ENCODE measurements at places on chromosomes 12 and 14.

GRCh38 chr12:8871068-8871467 is 43.2 kb upstream of the PHC1 start:
- DNase-seq: no peak

DNA sequence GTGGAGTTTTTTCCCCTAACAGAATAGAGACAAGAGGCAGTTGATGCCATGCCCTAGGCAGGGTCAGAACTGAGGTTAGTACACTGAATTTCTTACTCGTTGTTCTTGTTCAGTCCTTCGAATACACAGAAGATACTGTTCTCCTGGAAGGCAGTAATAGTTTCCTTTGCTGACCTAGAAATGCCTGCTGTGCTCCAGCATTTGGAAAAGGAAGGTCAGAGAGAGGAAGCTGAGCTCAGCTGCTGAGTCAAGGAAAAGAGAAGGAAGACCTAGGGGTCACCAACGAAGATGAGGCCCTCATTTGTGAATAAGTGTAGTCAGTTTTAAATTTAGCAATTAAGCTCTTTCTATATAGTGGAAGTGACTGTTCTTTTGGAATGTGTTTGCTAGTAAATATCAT is 100.1 kb downstream of the CRADD start:
- no peak for DNase-seq

DNA sequence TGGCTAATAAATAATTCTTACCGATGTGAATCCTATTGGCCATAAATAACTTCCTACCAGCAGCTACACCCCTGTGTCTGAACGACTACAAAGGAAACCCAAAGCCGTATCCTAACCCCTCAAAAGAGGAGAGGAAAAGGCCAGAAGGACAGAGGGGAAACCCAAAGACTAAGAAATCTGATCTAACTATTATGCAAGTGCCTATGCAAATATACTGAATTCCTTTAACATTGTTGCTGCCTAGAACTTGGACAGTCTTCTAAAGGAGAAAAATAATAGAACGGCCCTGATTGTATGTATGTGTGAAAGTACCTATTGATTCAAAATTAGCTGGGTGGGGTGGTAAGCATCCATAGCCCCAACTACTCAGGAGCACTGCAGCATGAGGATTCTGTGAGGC is 997 bp downstream of the PLEKHG7 start:
- DNase-seq: no peak

DNA sequence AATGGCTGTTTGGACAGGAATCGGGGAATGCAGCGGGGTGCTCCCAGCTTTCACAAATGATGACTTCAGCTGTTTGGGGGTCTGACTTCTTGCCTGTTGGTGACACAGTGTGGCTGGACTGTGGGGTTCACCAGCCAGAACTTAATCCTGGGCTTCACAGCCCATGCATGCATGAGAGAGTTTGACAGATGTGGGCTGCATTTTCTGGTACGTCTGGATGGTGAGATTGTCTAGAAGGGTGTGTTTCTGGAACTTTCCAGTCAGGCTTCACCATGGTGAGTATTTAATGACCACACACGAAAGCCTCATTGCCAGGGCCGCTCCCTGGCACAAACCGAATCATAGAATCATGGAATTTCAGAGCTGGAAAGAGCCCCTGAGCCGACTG is 29.6 kb downstream of the CHST11 start:
- DNase-seq: no peak

GRCh38 chr12:46184798-46185595 is 83.8 kb downstream of the SLC38A1 start:
- no peak for DNase-seq

DNA sequence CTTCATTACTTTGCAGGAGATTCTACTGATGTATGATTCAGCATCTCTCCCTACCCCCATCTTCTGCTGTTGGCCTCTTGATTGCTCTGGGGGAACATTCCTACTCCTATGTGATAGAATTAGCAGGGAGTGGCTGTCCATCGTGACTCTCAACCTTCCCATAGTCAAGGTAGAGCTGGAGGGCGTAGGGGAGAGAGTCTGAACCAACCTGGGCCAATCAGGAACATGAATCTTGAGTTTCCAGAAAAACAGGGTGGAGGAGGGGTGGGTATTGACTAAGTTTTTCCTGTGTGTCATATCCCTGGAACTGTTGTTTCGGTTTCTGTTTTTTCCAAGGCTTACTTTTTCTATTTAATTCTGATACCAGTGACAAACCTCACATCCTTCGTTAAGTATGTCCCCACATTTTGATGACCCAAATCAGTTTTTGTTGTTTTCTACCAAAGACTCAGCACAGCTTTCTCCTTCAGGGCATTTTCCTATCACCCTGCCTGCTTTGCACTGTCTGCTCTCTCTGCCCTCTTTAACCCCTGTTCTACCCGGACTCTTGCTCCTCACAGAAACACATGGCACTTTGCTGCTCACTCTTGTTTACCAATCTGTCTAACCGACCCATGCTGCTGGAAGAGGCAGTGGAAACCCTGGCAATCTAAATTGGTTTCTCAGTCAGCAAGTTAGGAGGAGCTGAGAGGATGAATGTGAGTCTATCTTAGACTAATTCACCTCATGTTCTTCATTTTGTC is 1428.3 kb downstream of the AACS start:
- no peak for DNase-seq

GRCh38 chr14:79540394-79540793 is 670.9 kb downstream of the DIO2 start:
- no peak for DNase-seq

GRCh38 chr12:10175846-10176636 is 2.8 kb upstream of the TMEM52B start:
- DNase-seq: no peak

- DNase-seq: no peak
Measured at GRCh38 chr12:54463034-54463433, 10.4 kb downstream of the GTSF1 start.

GRCh38 chr14:51650716-51651387 is 858 bp upstream of the FRMD6 start:
- DNase-seq: peak; percentile 26

GRCh38 chr14:68369281-68370056 is 423.4 kb downstream of the ZFP36L1 start:
- no peak for DNase-seq

GRCh38 chr14:32933629-32934072 is 5.0 kb upstream of the NPAS3 start:
- no peak for DNase-seq

DNA sequence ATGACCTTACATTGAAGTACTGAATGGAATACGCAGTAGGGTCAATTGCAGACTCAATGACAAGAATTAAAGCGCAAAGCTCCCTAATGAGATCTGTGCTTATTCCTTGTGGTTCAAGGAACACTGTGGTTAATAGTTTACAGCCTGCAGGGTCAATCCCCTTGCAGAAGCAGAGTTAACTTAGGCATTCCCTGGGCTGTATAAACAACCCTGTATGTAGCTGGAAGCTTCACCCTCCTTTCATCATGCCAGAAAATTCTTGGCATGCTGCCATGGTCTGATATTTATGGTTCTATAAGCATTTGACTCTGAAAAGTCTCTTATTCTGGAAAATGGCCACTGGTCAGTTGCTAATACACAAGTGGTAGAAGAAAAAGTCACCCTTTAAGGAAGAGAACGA is 227.7 kb downstream of the NOVA1 start:
- DNase-seq: no peak

GRCh38 chr12:104446646-104447421 is 9.9 kb upstream of the CHST11 start:
- no peak for DNase-seq

DNA sequence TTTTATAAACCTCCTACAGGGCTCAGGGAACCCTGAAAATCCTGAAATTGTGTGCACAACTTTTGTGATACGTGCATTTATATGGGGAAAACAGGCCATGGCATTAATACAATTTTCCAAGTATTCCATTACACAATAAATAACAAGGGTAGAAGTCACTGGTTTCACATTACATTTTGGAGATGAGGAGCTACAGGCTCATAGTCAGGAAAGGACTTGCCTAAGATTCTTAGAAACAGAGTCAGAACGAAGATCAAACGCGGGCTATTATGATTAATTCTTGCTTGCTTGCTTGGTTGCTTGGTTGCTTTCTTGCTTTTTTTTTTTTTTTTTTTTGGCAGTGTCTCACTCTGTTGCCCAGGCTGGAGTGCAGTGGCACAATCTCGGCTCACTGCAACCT is 16.7 kb downstream of the NOS1 start:
- DNase-seq: no peak

DNA sequence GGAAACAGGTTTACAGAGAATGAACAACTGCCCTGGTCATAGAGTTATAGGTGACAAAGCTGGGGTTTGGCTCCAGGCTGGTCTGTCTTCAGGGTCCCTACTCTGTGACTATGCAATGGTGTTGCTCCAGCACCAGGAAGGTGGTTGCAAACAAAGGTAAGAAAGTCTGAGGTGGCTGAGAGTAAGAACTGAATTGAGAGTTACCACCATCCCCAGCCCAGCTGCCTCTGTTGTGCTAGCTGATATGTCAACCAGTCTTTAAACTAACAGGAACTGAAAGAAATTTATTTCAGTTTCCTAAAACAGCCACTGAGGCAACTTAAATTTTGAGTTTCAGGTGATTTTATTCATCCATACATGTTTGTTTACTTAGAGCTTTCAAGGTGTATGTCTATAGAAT is 111.0 kb upstream of the LRIG3 start:
- DNase-seq: no peak

- DNase-seq: no peak
Measured at GRCh38 chr12:69241438-69242092, 2.2 kb downstream of the CPSF6 start.

GRCh38 chr12:46569826-46570439 is 197.4 kb upstream of the SLC38A2 start:
- no peak for DNase-seq

DNA sequence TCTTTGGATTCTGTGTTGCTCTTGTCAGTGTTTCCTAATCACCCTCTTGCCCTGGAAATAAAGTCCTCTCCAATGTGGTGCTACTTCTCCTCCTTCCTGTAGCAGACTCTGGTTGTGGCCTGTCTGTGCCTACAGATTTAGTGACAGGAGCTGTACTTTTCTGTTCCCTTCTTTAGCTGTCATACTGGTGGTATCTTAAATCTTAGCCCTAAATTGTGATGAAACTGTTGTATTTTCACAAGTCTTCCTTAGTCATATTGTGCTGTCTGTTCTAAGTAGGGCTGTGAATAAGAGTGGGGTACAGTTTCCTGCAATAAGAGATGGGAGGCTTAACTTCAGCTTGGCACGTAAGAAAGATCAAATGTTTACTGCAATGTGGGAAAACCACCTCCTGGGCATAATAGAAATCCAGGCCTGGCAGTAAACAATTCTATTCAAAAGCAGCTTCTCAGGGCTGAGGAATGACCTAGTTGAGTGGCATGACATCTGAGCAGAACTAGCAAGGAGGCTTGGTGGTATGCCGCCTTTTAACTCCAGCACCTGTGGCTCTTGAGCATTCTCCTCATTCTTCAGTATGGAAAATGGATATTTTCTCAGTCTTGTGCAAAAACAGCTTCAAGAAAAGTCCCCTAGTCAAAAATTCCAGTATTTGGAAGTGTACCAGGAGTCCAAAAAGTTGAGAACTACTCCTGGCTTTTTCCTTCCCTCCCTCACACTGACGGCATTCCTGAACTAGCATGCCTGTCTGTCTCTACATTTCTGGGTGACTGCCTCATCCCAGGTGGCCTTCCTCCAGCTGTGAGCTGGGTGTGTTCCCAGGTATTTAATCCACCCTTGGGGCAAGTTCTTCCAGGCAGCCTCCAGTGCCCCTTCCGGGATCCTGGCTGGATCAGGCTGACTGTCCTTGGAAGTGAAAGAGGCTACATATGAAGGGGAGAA is 19.5 kb downstream of the ANO6 start:
- DNase-seq: peak; percentile 44

DNA sequence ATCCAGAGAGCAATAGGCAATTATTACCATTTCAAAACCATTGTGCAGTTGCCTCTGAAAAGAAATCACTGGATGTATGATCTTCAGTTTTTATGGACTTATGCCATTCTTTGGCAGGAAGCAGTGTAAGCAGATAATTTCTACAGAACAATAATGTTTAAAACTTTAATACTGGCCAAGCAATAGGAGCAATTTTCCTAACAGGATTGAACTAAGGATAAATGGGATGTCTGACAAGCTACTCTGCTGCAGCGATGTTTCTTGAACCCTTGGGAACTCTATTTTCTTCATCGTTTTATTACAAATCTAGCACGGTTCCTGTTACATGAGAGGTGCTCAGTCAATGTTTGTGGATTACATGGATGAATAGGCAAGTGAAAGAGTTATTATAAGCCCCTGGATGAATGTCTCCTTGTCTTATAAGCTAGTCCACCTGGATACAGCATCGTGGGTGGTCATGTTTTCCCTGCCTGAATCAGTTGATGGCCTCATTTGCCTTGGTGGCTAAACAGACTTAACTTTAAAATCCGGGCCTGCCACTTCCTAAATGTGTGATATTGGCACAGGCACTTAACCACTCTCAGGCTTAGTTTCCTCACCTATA is 68.2 kb upstream of the MDM1 start:
- no peak for DNase-seq

GRCh38 chr14:81716953-81717352 is 183.3 kb upstream of the SEL1L start:
- DNase-seq: no peak

DNA sequence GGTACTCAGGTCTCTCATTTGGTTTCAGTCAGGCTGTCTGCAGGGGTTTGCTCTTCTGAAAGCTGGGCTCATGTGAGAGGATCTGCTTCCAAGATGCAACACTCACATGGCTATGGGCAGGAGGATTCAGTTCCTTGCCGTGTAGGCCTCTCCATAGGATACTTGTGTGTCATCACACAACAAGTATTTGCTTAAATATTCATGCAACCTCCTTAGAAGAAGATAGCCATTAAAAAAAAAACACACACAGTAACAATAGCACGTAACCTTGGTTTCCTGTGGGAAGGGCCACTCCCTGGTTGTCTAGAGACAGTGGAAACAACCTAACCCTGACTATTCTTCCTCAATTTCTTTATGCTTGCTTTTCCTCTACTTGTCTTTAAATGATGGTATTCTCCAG is 31.8 kb upstream of the CLEC4E start:
- DNase-seq: no peak

DNA sequence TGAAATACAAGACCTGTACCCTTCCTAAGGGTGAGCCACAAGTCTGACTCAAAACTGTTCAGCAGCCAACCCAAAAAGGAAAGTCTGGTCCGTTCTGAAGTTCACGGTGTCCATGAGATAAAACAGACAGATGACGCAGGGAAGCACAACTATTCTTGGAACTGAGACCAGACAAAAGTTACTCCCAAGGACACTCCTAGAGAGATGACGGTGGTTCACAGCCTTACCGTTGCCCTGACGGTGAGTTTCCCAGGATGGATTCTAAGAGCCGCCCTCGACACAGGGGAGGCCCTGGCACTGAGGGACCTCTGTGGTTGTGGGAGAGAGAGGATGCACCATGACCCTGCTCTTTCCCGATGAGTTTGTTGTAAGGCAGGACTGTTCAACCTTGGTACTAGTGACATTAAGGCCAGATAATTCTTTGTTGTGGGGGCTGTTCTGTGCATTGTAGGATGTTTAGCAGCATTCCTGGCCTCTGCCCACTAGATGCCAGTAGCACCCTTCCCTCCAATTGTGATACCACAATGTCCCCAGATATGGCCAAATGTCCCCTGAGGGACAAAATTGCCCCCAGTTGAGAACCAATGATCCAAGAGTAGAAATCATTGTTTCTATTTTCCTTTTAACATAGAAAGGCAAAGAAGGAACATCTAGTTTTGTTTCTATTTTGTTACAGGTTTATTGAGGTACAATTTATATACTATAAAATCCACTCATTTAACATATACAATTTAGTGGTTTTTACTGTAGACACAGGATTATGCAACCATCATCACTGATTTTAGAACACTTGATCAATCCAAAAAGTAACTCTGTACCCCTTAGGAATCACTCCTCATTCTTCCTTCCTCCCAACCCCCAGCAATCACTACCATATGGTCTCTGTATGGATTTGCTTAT is 23.0 kb downstream of the OR10P1 start:
- peak; percentile 43 for DNase-seq

GRCh38 chr14:100784523-100785337 is 41.2 kb upstream of the MEG3 start:
- DNase-seq: no peak

All from ACHN (cell line).